GM12864 (cell line): ENCODE measurements at places on chromosomes 12 and 14.

GRCh38 chr12:88579601-88580050 is 645 bp downstream of the KITLG start:
- DNase-seq = no peak

GRCh38 chr12:39526974-39527373 is 84.1 kb upstream of the KIF21A start:
- no peak for DNase-seq

GRCh38 chr12:47717443-47718193 is 7.7 kb downstream of the ENDOU start:
- no peak for DNase-seq

- DNase-seq = no peak
These were observed at the start of gene ANKLE2 for GRCh38 chr12:132761032-132761920. Gene ANKLE2, minus strand, starts transcription at chr12:132761832. Its CDS starts 34 bp downstream, at chr12:132761798.

DNA sequence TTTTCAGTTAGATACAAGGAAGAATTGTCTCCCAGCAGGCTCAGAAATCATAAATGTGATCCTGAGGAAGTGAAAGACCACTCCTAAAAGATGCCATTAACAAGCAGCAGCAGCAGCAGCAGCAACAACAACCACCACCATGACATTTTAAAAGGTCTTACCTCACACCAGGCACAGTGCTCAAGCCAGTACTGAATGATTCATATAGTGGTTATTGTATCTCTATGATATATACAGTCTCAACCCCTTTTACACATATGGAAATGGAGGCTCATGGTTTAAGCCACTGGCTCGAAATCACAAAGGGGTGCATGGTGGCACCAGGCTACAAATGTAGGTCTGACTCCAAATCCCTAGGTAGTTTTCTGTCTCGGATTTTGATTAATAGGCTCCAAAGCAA is 126.9 kb downstream of the KTN1 start:
- no peak for DNase-seq

GRCh38 chr12:3491938-3492792 is 1.2 kb downstream of the PRMT8 start:
- no peak for DNase-seq

- no peak for DNase-seq
These were observed 15.1 kb downstream of the RNF41 start for GRCh38 chr12:56206452-56207166.

DNA sequence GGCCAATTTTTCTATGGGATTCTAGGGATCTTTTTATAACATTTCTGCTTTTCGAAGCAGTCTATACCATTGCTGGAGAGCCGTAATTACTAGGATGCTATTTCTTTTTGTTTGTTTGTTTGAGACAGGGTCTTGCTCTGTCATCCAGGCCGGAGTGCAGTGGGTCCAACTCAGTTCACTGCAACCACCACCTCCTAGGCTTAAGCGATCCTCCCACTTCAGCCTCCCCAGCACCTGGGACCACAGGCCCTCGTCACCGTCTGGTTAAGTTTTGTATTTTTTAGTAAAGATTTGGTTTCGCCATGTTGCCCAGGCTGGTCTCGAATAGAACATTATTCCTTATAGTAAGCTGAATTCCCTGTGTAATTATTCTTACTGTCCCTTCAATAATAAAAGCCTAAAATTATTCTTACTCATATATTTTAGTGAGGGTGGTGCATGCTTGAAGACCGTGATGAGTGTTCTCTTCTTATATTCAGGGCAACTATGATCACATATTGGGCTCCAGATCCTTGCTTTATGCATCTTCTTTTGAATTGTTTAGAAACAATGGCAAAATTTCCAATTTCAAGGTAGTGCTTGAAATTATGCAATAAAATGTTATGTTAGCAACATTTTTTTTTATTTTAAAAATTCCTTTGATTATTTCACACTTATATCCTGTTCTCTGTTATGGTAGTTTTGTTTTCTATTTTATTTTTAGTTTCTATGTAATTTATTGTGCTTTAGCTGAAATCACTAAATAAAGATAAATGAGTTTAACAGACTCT is 66.2 kb downstream of the CRADD start:
- no peak for DNase-seq

DNA sequence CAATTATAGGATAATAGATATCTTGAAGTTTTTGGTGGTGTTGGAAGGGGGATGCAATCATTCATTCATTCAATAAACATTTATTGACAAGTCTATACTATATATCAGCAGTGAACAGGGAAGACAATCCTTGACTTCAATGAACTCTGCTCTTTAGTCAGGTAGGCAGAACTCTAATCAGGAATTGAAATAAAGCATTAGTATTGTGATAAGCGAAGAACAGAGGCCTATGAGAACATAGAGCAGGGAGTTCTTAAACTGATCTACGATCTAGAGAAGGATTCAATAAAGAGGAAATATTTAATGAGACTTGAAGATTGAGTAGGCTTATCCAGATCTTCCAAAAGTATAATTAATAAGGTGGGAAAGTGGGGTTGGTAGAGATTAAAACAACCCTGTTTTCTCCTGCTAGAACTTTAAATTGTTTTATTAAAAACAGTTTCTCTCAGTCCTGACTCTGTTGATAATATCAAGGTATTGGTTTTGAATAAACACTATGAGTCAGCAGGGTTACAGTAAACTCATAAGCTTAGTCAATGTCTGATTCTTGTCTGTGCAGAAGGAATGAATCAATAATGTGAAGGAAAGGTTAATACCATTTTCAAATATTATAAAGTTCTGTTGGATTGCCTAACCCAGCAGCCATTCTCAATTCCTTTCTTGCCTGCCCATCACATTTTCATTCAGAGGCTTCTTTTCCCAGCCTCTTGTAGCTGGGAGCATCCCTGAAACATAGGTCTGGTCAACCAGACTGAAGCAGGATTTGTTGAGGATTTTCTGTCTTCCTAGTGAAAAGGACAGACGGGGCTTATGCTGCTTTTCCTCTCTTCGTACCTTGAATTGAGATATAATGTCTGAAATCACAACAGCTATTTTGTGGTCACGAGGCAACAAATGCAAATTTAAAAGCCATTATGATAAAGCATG is 38.9 kb upstream of the KTN1 start:
- DNase-seq = no peak

DNA sequence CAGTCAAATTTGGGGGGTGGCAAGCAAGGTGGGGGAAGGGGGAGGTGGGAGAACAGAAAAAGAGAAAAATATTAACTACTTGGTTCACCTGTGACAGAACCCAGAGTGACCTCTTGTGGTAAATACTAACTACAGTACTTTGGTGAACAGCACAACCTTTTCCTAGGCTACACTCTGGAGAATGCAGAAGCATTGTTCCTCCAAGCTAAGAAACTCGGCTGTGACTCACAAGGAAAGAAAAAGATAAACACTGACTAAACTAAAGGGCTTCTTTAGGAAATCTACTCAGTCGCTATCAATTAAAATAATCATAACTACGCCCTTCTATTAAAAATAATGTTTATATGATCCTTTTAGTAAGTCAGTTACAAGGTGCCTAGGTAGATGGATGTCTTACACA is 5.4 kb downstream of the KCNH5 start:
- DNase-seq = no peak

GRCh38 chr14:70886421-70887206 is 20.6 kb upstream of the PCNX1 start:
- no peak for DNase-seq

DNA sequence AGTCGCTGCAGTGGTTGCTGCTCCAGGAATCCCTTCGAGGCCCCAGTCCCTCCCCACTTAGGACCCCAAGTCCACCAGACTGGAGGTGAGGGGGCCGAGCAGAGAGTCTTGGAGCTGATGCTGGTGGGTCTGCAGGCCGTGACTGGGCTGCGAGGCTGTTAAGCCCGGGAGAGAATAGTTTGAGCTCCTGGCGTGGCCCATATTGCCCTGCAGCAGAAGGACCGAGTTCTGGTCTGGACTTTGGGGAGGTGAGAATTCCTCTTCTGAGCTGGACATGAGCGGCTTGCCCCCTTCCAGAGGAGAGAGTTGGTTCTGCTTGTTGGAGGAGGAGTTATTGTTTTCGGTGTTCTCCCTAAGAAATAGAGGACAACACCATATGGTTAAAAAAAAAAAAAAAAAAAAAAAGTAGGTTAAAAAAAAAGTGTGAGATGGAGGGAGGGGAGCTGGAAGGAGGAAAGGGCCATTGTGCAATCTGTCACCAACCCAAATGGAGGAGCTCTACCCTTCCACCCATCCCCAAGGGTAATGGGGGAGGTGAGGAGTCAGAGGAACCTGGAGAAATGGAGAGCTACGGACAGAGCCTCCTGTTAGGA is 3.0 kb downstream of the SIX1 start:
- no peak for DNase-seq

- DNase-seq = no peak
These were observed 9.5 kb downstream of the BDKRB1 start for GRCh38 chr14:96265383-96266095.

GRCh38 chr12:124457287-124458219 is 109.9 kb downstream of the NCOR2 start:
- DNase-seq = no peak

DNA sequence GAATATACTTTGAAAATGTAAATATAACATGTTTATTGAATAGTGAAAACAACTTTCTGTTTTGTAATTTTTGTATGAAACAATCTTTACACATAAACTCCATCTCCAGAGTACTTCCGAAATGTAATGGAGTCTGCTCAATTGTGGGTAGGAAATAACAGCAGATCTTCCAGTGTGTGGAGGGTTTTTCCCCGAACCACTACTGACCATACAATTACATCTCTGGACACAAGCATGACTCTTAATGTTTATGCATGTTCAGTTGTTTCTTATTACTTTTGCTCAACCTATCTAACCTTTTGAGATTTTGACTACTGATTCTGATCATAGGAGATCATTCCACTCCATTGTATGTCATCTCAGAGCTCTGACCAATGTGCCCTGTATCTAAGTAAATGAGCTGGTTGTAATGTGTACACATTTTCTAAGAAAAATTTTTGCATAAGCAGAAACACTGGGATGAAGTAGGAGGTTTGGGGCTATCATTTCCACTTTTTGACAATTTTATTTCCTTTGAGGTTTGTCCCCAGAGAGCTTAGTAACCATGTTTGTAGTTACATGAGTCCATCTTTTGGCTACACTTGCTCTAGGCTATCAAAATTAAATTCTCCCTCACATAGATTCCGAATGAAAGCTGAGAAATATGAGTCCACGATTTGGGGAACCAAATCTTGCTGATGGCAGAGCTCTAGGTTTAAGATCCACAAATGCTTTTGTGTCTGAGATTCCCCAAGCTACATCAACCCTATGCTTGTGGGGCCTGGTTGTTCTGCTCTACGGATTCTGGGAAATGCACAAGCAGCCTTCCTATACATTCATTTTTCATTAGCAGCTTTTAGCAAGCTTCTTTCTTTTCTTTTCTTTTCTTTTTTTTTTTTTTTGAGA is 21.4 kb upstream of the CLEC4D start:
- no peak for DNase-seq

- no peak for DNase-seq
These were observed 29.6 kb downstream of the CCDC92 start for GRCh38 chr12:123942911-123943648.

- DNase-seq = no peak
These were observed 1.9 kb upstream of the MYF5 start for GRCh38 chr12:80714846-80715245.

- DNase-seq = no peak
These were observed 467.3 kb downstream of the NRXN3 start for GRCh38 chr14:78637489-78637888.

GRCh38 chr12:730550-730949 is 21.8 kb upstream of the WNK1 start:
- DNase-seq = no peak
